ENCODE measurements at places on chromosomes 1 and 21. TPM values are rescaled to one million over a fixed set of nuclear protein-coding genes. Genes with fewer than 3 reads are reported as not detected.

The SLC44A3 gene
- total RNA-seq = not detected

The TSACC gene
- 0.36 TPM for total RNA-seq

The KIF26B gene
- total RNA-seq = 0.31 TPM

The IL10 gene
- total RNA-seq = 6.4 TPM

The DMBX1 gene
- total RNA-seq = not detected

The MXRA8 gene
- total RNA-seq = 0.29 TPM

The CSTB gene
- 44.0 TPM for total RNA-seq

The GPR157 gene
- total RNA-seq = 1.9 TPM

The MYOC gene
- not detected for total RNA-seq

The RGS21 gene
- not detected for total RNA-seq

The ERVH48-1 gene
- not detected for total RNA-seq

The ICOSLG gene
- 1.4 TPM for total RNA-seq

The TRMT1L gene
- 21.2 TPM for total RNA-seq

The GPR25 gene
- not detected for total RNA-seq

The ADIPOR1 gene
- 94.4 TPM for total RNA-seq

The TNN gene
- not detected for total RNA-seq

The LCE3D gene
- total RNA-seq = not detected

The TCHH gene
- total RNA-seq = 0.17 TPM

The COL11A1 gene
- total RNA-seq = not detected

The RPE65 gene
- total RNA-seq = not detected

The PTPN22 gene
- 73.3 TPM for total RNA-seq

The RGS13 gene
- not detected for total RNA-seq

The C8B gene
- total RNA-seq = not detected

The ZNF670 gene
- 3.6 TPM for total RNA-seq

The NBL1 gene
- total RNA-seq = 41.1 TPM

The SPATA21 gene
- not detected for total RNA-seq

The RCOR3 gene
- total RNA-seq = 29.3 TPM

The PPFIA4 gene
- 14.7 TPM for total RNA-seq

The AMIGO1 gene
- 3.2 TPM for total RNA-seq

The SYDE2 gene
- 4.4 TPM for total RNA-seq

The CRYZL1 gene
- total RNA-seq = 27.4 TPM

The LCE6A gene
- total RNA-seq = not detected

The GIPC2 gene
- 0.21 TPM for total RNA-seq

The CITED4 gene
- total RNA-seq = 1.0 TPM

The HUNK gene
- total RNA-seq = not detected

The F13B gene
- total RNA-seq = not detected

The SLC22A15 gene
- total RNA-seq = 1.1 TPM

The TDRD5 gene
- not detected for total RNA-seq

The SPRR1A gene
- not detected for total RNA-seq

The HFM1 gene
- total RNA-seq = not detected

The TNFRSF18 gene
- 80.8 TPM for total RNA-seq

The CD1E gene
- not detected for total RNA-seq

The CFAP57 gene
- 0.42 TPM for total RNA-seq

The CRYBG2 gene
- total RNA-seq = 2.9 TPM

The LRRC71 gene
- total RNA-seq = not detected

The ZFP69B gene
- 4.2 TPM for total RNA-seq

Measured in activated CD8-positive, alpha-beta memory T cell treated with anti-CD3 and anti-CD28 coated beads for 36 hours (primary cell).